Left lung (tissue), 14 donors: ENCODE measurements at places on chromosomes 5 and 9.

- DNase-seq, result no peak
These were observed 33.2 kb downstream of the F2RL2 start for GRCh38 chr5:76590027-76590426.

GRCh38 chr5:169251333-169252084 lies 49.4 kb downstream of the SLIT3 start:
- DNase-seq, result no peak

- DNase-seq, result no peak
These were observed 385.6 kb downstream of the MLLT3 start for GRCh38 chr9:20236676-20237075.

GRCh38 chr5:150523472-150524350 lies 15.8 kb downstream of the NDST1 start:
- no peak for DNase-seq

GRCh38 chr5:58149746-58150145 lies 310.1 kb downstream of the PLK2 start:
- no peak for DNase-seq
